ENCODE measurements at places on chromosomes 3 and 15.

GRCh38 chr3:176561826-176562225, 635.5 kb downstream of the TBL1XR1 start:
- no peak for DNase-seq

DNA sequence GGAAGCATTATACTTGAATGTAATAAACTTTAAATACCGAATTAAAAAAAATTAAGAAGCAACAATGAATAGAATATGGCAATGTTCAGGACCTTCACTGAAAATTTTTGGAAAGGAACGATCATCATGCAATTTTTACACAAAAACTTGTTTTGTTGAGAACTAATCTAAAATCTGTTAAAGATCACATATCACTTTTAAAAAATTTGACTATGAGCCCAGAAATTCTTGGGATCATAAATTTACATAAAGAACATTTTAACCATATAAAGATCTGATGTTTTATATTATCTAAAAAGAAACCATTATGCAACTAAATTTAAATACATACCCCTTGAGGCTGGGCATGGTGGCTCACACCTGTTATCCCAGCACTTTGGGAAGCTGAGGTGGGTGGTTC, 76.2 kb upstream of the MELTF start:
- DNase-seq = no peak

- no peak for DNase-seq
Measured at GRCh38 chr3:56012721-56013120, 455.5 kb downstream of the ERC2 start.

GRCh38 chr15:66898656-66899386, 166.6 kb upstream of the SMAD3 start:
- no peak for DNase-seq

- peak; percentile 89 for DNase-seq
Measured at GRCh38 chr3:51982352-51982837, 940 bp upstream of the ACY1 start.

GRCh38 chr3:71652781-71653413, 69.4 kb upstream of the FOXP1 start:
- peak; percentile 66 for DNase-seq

DNA sequence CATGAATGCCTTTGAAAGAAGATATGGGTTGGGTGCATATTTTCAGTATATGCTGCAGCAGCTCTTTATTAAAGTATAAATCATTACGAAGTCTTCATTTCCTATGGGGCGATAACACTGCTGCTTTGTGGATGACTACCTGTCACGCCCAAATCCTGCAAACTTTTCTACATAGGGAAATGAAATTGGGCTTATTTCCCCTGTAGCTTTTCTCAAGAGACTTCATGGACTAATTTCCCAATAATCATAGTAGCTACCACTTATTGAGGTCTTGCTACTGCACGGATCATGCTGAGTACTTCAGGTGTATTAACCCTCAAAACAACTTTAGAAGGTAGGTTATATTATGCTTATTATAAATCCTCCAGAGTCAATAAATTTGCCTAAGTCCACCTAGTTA, 8.0 kb downstream of the TGFBR2 start:
- DNase-seq = no peak
